NCI-H446 treated with DMSO at 0.1 percent for 48 hours (cell line): ENCODE measurements at places on chromosomes 12 and 14.

DNA sequence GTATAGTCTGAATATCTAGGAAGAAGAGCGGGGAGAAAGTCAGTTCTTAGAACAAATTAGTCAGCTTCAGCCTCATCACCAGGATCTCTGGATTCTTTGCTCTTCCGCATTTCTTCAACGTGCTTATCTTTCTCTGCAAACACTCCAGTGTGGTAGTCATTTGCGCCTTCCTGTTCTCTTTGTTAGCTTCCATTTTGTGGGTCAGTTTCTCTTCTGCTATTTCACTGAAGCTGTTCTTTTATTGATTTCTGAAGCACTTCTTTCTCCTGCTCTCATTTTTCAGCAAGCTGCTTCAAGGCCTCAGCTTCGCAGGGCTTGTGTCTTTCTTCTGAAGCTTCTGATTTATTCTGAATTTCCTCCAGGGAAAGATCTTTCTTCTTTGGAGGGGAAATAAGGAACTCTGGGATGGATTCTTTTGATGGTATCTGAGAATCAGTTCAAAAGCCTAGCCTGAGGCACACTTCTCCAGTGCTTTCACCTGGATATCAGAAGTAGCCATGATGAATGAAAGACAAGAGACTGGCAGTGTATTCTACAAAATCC is 13.5 kb downstream of the AMN1 start:
- DNase-seq: no peak

DNA sequence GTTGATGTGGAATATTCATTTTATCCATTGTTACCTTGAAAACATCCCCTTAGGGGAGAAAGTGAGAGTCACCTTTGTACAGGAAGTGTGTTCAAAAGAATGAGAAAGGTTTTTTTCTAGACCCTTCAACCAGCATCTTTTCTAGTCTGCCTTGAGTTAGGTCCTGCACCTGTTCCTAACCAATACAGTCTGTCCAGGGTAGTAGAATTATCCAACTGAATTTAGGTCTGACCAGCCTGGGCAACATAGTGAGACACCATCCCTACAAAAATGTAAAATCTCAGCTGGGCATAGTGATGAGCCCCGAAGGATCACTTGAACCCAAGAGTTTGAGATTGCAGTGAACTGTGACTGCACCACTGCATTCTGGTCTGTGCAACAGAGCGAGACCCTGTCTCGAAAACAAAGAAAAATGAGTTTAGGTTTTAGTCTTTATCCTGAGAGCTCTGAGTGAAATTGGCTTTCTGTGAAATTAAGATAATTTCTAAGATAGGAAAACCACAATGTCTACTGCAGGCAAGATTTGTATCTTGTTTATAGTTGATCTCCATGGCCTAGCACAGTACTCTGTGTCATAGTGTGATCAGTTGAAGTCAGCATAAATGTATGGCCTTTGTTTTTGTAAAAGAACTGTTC is 25.2 kb downstream of the ARHGAP5 start:
- DNase-seq: no peak

- DNase-seq: peak; percentile 11
These were observed 2.4 kb upstream of the POP5 start for GRCh38 chr12:120583478-120584030.

- no peak for DNase-seq
These were observed 53.1 kb upstream of the TMEM233 start for GRCh38 chr12:119540476-119540875.

DNA sequence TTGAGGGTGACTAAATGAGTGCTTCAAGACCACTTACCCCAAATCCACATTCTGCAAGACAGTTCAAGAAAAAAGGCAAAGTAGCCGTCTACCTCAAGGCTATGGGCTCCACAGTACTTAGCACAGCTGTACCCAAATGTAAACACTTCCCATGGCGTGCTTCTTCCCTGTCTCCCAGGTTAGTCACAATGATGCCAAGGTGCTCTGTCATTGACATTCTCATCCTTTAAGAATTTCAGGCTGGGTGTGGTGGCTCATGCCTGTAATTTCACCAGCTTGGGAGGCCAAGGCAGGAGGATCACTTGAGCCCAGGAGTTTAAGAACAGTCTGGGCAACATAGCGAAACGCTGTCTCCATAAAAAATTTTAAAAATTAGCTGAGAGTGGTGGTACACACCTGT is 51.2 kb upstream of the CERS5 start:
- DNase-seq: no peak

- DNase-seq: no peak
These were observed 41.0 kb downstream of the GRIN2B start for GRCh38 chr12:13940335-13940865.

DNA sequence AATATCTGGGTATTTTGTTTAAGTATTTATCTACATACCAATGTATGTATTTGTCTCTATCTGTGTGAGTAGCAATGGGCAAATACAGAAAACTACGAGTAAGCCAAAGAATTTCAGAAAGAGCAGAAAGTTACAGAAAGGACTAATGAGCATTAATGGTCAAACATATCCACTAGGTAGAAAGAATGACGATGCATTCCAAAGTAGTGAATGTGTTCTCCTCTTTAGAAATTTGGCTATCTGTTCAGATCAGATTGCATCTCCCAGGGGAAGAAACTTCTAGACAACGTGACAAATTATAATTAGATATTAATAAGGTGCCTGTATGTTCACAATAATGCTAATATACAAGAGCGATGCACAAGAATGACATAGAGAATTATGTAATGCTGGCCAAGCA is 194.5 kb upstream of the GZMB start:
- no peak for DNase-seq

GRCh38 chr12:105524961-105525360 is 194.5 kb downstream of the C12orf75 start:
- no peak for DNase-seq

DNA sequence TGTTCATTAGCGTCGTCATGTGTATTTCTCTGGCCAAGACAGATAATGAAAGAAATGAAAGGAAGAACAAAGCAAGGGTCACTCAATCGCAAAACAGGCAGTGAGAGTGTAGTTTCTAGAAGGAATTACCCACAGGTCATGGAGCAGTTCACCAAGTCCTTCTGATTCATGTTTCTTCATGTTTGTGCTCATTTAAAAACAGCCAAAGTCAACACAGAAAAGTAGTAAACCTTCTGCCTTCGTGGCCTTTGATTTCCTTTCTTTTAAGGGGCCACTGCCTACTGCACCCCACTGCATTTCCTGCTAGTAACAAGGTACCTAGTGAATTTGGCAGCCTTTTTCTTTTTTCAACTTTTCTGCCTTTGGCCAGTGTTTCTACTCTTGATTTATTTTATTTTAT is 75.1 kb downstream of the KCNK13 start:
- no peak for DNase-seq

DNA sequence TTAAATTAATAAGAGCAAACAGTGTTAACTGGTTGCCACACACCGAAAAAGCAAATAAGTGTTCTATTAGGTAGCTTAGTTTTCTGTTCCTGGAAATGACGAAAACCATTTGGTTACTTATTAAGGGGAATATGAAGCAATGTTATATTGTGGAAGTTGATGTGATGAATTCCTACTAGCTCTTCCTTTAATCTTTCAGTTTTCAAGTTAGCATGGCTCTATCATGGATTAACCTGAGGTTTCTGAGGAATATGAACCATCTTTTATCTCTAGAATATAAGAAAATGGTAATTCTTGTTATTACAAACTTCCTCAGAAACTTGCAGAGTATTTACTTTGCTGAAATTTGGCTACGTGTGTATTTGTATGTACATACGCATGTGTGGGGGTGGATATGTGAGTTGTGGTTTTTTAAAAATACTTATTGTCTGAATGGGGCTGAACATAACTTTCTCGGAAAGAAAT is 245.7 kb downstream of the KCNC2 start:
- no peak for DNase-seq

DNA sequence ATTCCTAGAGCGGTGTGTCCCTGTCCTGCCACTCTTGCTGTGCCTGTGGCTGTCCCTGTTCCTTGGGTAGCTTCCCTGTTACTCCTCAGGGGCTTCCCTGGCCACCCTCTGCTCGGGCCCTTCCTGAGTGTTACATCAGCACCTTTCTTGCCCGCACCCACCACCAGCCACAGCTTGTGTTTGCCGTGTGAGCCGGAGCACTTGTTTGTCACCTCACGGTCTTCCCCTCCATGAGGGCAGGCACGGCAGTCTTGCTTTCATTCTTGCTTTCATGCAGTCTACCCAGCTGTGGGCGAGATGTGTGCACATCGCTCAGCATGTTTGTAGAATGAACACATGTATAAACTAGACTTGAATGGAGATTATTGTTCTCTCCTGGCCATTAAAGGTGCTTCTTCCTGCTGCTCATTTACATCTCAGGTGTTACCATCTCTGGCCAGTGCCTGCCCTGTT is 42.0 kb downstream of the TRAF3 start:
- DNase-seq: no peak

GRCh38 chr14:64387232-64387781 is 846 bp upstream of the MTHFD1 start:
- DNase-seq: no peak

- peak; percentile 58 for DNase-seq
These were observed 149.5 kb downstream of the NOVA1 start for GRCh38 chr14:26448181-26448855.
